ENCODE measurements at places on chromosomes 1 and 21.

- DNase-seq, result no peak
Observed at GRCh38 chr1:65509912-65510680, 89.6 kb downstream of the LEPR start.

- no peak for DNase-seq
Observed at GRCh38 chr1:15103906-15104305, 49.6 kb upstream of the TMEM51 start.

- DNase-seq, result no peak
Observed at GRCh38 chr1:190068304-190068703, 409.4 kb downstream of the BRINP3 start.

DNA sequence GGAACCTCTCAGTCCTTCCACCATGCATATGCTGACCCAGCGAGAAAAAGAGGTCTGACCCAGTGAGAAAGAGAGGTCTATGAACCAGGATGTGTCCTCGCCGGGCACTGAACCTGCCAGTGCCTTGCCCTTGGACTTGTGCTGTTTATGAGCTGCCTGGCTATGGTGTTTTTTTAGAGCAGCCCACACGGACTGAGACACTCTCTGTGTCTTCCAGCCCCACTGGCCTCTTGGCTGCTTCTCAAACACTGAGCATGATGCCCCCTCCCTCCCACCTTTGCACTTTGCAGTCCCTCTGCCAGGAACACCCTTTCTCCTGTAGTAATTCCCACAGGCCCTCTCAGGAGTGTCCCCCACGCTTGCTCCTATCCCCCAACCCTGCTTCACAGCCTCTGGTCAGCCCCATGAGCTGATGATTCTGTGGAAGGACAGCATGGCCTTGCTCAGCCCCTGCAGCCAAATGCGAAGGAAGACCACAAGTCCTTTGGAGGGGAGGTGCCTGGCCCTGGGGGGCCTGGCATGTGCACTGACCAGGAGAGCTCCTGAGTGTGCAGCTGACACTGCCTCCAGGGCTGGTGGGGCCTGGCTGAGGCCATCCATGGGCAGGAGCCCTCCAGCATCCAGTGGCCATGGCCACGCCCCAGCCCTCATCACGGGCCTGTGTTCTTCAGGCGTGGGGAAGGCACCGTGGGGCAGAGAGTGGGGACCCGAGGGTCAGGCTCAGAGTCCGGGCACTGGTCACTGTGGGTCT lies 23.8 kb downstream of the WNT3A start:
- DNase-seq, result no peak
